Daoy (cell line): ENCODE measurements at places on chromosomes 11 and 22.

GRCh38 chr11:60899046-60899936 is 7.1 kb downstream of the PRPF19 start:
- peak; percentile 55 for DNase-seq

- no peak for DNase-seq
These were observed 17.1 kb downstream of the TTC12 start for GRCh38 chr11:113331441-113331840.

GRCh38 chr11:126570489-126570888 is 215.0 kb downstream of the ST3GAL4 start:
- no peak for DNase-seq

- no peak for DNase-seq
These were observed 5.0 kb upstream of the USP47 start for GRCh38 chr11:11836676-11837231.

DNA sequence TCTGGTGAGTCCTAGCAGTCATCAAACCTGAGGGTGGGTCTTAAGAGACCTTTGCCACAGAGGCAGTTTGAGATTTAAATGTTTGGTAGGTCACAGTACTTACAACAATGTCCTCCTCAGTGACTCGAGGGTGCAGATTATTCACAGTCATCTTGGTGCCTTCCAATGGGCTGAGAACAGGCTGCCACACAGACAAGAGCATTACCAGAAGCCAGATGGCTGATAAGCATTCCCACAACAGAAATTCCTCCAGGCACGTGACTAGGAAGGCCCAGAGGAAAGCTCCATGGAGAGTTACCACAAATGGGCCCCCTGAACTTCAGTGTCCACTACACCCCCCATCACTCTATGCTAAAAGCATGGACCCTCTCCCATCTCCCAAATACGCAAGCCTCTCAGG is 19.2 kb downstream of the POLDIP3 start:
- DNase-seq, result no peak

DNA sequence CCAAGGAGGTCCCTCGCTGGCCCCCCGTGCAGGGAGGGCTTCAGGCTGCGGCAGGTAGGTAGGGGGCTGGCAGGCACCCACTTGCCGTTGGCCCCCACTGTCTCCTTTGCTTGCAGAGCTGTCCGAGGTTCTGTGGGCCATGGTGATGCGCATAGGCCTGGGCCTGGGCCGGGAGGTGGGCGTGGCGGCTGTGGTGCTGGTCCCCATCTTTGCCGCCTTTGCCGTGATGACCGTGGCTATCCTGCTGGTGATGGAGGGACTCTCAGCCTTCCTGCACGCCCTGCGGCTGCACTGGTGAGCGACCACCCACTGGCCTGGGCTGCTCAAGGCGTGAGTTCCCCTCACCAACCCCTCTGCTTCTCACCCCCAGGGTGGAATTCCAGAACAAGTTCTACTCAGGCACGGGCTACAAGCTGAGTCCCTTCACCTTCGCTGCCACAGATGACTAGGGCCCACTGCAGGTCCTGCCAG is 11.6 kb downstream of the TCIRG1 start:
- no peak for DNase-seq
